ENCODE measurements at places on chromosomes 2 and 18.

DNA sequence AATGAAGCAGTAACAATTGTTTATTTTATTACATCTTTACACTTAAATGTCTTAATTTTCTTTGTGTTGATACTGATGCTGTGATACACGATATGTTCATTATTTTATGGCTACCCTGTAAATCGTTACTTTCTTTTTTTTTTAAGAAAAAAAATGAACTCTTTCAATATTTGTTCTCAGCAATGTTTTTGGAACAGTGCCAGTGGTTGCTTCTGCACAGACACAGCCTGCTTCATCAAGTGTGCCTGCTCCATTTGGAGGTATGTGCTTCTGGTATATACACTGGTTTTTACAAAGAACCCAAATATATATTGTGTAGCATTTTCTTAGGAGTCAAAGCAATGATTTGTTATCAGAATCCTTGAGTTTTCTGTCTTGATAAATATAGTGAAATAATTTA is 62.2 kb upstream of the SCYGR2 start:
- DNase-seq, result no peak

GRCh38 chr2:29561628-29562027 is 359.8 kb downstream of the ALK start:
- DNase-seq, result no peak

- DNase-seq, result no peak
These were observed 344.9 kb downstream of the TDRD15 start for GRCh38 chr2:21468624-21469023.

GRCh38 chr18:31610286-31611205 is 18.9 kb downstream of the TTR start:
- no peak for DNase-seq

GRCh38 chr2:102142829-102143449 is 393 bp downstream of the IL1R1 start:
- no peak for DNase-seq

DNA sequence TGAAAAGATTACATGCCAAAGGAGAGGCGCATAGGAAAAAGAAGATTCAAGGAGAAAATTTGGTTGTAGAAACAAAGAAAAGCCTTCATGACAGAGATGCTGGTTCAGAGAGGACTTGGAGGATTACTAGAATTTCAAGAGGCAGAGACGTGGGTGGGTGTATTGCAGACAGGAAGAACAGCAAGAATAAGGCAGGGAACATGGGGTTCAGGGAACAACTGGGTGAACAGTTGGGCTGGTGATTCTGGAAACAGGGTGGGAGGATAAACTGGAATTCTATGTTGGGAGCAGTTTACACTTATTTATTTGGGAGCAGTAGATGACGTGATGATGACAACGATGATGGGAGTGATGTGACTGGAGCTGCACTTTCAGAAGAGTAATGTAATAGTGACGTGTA is 18.4 kb upstream of the GMCL1 start:
- no peak for DNase-seq

DNA sequence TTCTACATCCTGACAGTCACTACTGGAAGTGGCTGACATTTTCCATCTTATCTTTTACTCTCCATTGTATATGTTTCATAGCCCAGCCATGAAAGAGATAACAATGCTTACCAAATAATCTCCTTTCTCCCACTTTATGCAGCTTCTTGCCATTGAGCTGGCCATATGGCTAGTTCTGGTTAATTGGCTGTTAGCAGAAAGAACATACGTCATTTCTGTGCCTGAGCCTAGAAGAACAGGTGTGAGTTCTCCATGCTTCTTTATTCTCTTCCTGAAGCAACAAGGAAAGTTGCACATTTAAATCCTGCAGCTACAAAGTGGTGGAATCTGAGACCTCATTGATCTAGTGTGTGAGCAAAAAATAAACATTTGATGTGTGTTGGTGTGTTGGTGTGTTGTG is 82.0 kb upstream of the FSHR start:
- DNase-seq, result no peak

DNA sequence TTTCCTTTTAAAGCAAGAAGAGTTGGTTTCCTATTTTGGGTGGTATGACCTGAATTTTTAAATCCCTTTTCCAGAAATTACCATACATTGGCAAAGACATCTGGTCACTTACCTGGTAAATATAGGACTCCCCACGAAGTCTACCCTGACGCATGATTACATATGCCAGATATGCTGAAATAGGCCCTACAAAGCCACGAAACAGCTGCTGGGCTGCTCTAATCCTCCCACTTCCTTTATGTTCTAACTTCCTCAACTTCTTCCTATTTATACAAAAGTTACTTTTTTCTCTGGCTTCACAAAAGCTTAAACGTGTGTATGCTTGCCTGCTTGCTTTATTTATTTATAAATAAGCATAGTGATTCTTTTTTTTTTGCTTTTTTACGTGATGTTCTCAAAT is 186.0 kb upstream of the EPHA4 start:
- no peak for DNase-seq

- DNase-seq, result peak; percentile 10
These were observed 155.0 kb upstream of the OTX1 start for GRCh38 chr2:62895632-62896009.

- no peak for DNase-seq
These were observed 105.9 kb upstream of the SIX2 start for GRCh38 chr2:45115181-45115580.

GRCh38 chr2:1723397-1724042 is 20.8 kb downstream of the PXDN start:
- DNase-seq, result no peak

DNA sequence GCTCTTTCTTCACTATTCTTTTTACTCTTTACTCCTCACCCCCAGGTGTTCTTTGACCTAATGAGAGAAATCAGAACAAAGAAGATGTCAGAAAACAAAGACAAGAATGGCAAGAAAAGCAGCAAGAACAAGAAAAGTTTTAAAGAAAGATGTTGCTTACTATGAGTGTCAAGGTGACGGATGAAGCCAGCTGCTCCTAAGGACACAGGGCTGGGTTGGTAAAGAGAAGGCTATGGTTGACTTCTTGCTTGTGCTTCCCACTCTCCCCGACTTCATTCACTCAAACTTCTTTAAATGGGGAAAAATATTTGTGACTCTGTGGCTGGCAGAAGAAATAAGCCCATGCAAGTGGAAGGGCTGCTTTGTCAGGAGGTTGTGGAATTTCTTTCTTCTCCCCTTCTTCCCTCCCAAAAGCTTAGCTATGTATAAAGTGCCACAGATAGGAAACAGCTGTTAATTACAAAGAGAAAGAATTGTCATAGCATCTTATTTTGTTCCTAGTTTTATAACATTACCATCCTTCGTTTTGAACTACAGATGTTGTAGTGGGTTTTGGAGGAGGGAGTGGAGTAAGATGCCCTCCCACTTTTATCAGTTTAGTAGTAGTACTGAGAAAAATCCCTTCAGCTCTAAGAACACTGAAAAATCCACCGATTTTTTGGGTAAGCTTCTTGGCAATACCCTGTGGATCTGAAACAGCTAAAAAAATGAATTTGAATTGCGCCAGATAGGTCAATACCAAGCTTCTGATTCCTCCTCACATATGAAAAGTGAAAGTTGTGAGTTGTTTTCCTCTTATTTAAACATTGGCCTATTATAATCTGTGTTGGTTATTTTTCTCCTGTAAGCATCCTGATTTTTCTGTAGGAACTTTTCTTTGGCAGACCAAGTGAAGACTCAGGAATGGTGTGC is 40.7 kb downstream of the RALB start:
- DNase-seq, result no peak

- no peak for DNase-seq
These were observed 1.8 kb upstream of the RFX8 start for GRCh38 chr2:101476605-101477208.

DNA sequence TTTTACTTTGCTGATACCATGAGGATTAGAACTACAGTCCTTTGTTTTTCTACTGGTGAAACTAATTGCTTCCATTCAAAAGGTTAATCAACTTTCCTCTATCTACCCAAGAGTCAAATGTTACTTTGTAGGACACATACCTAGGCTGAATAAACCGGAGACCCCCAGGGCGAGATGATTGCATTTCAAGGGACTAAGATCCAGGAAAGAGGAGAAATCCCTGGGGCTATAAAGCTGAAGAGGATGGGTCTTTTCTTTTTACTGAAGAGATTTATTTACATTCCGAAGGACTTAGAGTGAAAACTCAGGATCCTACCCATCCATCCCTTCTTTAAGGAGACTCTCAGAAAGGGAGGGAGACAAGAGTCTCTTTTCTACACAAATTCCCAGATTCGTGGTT is 331.9 kb downstream of the CDH19 start:
- DNase-seq, result no peak

DNA sequence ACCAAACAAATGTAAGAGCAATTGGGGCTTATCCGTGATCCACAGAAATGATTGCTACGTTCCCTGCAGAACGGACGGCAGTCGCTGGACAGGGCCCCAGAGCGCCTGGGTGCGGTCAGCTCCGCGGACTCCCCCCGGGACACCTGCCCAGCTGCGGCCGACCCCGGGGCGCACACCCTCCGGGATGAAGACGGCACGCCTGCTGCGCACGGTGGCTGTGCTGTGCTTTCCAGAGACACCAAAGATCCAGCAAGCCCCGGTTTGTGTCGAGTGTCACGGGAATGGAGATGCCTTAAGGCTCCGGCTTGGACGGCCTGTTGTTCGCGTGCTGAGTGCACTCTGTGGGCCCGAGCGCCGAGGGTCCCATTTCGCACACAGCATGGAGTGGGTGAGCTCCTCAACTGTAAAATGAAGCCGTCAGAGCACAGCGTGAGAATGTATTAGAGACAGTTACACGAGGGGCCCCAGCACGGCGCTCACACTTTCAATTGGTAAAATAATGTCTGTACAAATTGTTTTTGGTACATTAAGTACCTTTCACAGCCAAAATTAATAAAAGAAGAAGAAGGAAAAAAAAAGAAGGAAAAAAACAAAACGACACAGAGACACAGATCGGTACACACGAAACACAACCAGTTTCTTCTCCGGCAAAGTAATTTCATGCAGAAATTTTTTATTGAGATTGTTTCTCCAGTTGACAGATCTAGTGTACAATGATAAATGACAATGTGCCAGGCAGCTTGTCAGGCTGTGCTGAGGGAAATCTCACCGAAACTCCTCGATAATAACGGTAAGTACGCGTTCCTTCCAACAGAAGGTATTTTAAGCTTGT is 615.8 kb upstream of the SALL3 start:
- DNase-seq, result no peak

GRCh38 chr2:115976916-115977315 is 1534.5 kb downstream of the DPP10 start:
- DNase-seq, result no peak

GRCh38 chr2:70828115-70828514 is 7.5 kb downstream of the CD207 start:
- no peak for DNase-seq

DNA sequence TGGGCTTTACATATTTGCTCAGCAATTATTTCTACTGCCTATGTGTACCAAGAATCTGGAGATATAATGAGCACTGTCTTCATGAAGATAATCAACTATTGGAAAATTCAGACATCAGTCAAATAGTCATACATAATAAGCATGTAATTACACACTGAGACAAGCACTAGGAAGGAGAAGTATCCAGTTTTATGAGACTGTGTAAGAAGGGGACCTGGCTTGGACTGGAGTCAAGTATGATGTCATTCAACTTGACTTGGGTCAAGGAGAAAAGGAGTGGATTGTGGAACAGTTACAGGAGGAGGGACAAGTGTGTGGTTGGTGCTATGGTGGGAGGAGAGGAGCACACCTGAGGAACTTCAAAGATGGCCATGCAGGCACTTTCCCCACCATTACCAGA is 419.8 kb upstream of the TRIB2 start:
- DNase-seq, result no peak

GRCh38 chr2:234446404-234447076 is 50.3 kb downstream of the ARL4C start:
- no peak for DNase-seq

DNA sequence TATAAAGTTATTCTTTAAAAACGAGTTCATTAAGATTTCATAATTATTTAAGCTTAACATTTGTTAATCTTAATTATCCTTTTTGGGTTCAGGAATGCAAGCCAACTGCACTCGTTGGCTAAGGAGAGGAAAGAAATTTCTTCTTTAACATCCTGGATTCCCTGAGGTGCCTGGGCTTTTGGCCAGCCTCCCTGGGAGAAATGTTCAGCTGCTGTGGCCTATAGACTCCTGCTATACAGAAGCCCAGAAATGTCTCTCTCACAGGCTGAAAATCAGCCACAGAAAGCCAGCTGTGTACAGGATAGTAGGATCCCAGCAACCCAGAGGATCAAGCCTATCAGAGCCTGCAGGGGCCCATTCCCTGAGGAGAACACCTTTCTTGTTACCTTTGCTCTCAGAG is 430.3 kb downstream of the XIRP2 start:
- DNase-seq, result no peak

DNA sequence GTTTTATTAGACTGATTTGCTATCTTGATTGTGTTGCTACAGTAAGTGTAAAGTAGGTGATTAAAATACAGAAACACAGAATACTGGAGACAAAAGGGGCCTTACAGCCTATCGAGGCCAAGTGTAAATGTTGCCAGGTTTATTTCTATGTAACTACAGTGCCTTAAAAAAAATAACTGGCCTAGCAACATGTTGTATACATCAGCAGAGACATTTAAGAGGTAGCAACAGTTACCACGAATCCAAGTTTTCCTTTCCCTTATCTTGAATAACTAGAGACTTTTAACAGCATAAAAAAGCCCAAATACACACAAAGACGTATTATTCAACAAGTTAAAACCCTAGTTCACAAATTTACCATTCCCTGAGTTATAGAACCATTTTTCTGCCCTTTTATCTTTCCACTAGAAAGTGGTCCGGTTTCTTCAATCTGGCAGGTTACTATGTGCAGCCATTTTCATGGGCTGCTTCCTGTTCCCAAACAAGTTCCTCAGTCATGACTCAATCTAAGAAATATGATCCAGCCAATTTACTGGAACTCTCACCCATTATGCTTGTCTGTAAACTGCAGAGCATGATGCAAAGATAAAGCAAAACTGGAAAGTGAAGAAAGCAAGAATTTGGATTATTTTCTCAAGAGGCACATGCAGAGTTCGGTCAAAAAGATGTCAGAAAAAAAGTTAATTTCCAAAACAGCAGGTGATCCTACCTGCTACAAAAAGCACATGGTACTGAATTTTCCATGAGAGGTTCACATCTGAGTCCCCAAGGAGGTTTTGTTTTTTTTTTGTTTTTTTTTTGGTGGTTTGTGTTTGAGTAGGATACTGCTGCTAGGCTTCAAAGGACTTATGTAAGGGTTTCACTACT is 22.2 kb downstream of the NFE2L2 start:
- peak; percentile 78 for DNase-seq

DNA sequence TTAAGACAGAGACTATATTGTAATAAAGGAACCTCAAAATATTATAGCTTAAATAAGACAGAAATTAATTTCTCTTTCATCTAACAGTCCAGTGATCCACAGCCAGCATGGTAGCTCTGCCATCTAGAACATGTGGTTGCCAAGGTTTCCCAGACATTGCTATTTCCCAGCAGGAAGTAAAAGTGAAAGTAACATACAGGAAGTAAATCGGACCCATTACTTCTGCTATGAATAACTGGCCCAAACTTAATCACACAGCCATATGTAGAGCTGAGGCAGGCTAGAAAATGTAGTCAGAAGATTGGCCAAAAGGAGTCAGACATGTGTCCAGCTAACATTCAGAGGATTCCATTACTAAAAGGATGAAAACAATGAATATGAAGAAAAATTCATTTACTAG is 71.0 kb downstream of the NOL4 start:
- no peak for DNase-seq

GRCh38 chr2:47160660-47161059 is 5.6 kb upstream of the STPG4 start:
- DNase-seq, result no peak
